ENCODE measurements at places on chromosomes 1 and 21.

DNA sequence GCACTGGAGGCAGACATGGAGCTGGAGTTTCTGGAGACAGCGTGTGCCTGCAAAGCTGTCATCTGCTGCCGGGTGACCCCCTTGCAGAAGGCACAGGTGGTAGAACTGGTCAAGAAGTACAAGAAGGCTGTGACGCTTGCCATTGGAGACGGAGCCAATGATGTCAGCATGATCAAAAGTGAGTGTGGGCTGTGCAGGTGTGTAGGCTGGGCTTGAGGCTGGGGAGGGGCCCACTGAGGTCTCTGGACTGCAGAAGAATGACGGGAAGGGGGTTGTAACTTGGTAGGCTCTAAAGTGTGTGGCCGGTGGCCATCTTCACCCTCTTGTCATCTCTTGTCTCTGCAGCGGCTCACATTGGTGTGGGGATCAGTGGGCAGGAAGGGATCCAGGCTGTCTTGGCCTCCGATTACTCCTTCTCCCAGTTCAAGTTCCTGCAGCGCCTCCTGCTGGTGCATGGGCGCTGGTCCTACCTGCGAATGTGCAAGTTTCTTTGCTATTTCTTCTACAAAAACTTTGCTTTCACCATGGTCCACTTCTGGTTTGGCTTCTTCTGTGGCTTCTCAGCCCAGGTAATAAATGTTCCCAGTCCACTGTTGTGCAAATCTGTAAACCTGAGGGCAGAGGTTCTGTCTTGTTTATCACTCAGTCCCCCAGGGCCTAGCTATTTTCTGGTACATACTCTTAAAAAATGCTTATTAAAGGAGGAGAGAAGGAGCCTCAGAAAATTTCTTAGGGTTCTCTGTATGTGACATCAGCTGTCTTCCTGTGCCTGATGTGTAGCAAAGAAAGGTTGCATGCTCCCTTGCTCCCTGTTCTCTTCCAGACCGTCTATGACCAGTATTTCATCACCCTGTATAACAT is 19.9 kb downstream of the ATP8B2 start:
- peak; percentile 83 for DNase-seq

DNA sequence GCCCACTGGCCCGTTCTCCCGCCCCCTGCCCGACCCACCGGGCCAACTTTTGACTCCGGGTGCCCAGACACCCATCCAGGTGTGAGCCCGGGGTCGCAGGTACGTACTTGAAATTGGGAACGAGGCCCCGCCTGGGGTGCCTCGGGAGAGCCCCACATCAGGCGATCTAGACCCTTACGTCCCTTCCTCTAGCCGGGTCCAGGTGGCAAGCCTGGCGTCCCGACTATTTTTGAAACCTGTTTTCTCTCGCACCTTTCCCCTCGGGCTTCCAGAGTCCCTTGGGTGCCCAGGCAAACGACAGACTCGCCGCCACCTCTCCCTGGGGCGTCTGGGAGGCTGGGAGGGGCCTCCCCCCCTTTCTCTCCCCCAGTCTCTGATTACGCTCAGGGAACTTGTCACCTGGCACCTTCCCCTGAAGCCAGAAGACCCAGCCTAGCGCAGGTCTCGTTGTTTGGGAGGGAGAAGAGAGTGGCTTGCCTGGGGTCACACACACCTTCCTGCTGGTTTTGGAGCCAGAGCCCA is 898 bp downstream of the LDLRAP1 start:
- no peak for DNase-seq

GRCh38 chr1:178371235-178371634 is 125.5 kb downstream of the CLEC20A start:
- no peak for DNase-seq

DNA sequence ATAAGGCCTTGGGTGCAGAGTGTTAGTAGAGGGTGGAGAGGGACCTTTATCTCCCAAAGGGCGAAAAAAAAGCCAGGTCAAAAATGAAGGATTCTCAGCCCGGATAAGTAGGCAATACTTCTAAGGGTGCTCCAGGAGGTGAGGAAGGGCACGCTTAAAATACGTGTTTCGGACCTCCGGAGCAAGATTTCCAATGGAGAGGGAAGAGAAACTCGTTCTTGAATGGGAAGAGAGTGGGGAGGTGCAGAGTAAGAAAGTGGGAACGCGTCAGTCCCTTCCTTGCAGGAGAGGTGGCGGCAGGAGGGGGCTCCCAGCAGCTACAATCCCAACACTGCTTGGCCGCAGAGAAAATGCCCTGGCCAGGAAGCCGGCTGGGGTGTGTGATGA is 581 bp downstream of the EFCAB14 start:
- no peak for DNase-seq

DNA sequence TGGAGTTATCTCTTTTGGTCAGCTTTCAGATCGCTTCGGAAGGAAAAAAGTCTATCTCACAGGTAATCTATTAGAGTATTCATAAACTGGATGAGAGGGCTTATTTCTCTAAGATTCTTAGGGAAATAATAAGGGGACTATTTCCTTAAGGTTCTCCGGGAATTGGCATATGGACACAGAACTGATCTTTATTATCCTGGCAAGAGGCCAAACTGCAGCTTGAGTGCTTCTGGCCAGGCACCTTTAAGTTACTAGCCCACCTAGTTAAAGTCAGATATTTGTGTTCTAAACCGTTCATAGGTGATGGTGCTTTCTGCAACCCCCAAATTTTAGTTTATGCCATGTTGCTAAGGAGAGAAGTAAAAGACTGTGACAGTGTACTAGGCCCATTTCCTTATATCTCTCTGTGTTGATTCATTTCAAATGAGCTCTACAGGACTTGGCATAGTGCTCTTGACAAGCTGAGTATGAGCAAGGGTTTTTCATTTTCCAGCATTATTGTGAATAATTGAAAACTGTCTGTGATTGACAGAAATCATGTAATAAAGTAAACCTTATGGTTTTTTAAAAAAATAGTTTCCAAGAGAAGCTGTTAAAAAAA is 43.4 kb downstream of the SLC22A15 start:
- no peak for DNase-seq

DNA sequence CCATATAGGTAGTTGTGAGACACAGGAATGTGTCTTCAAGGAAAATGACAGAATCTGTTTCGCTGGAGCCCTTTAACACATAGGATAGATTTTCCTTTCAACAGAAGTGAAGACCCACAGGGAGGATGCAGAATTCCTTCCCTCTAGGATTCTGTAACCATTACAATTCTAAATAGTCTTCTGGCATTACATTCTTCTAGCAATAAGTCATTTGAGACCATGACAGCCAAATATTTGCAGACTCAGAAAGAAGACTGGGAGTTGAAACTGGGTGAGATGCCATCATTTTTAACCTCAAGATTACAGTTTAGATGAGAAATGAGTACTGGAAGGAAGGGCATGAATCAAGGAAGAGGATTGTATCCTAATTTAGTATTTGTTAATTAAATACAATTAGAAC is 61.6 kb downstream of the ZBTB18 start:
- DNase-seq = no peak

DNA sequence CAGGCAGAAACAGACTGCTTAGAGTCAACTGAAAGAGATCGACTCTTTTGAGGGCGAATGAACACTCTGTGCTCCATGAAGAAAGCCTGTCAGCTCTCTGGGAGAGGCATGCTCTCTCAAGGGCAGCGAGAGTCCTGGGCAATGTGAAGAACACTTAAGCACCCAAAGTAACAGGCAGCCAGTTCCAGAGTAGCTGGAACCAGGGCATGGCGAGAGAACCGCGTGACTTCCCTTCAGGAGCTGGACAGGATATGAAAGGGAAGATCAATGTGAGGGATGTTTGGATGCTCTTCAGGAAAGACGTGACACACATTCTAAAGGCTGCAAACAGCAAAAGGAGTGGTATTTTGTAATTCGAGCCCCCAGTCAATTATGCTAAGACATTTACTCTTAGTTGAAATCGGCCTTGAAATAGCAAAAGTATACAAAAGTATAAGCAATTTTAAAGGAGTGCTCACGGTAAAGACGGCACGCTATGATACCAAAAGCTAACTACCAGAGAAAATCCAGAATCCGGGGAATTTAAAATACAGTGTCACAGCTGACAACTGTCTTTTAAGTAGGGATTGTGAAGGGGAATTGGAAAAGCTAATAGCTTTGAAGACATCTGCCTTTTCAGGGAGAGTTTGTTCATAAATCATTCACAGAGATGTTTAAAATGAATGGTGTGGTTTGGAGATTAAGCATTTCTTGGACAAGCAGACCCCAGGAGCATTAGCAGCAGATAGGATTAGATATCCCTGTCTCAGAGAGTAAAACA is 20.8 kb downstream of the ADAMTS5 start:
- DNase-seq = no peak

GRCh38 chr21:33402001-33402979 is 923 bp upstream of the IFNGR2 start:
- peak; percentile 37 for DNase-seq
